ENCODE measurements at places on chromosomes 13 and 19.

DNA sequence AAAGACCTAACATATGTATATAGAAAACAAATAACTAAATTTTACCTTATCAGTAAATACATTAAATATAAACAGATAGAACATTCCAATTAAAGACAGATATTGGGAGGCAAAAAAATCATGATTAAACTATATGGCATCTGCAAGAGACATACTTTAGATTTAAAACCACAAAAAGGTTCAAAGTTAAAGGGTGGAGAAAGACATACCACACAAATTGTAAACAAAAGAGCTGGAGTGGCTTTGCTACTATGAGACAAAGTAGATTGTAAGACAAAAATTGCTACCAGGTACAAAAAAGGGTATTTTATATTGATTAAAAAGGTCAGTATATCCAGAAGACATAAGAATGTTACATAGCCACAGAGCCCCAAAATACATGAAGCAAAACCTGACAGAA, 200.2 kb downstream of the KCNRG start:
- DNase-seq, result no peak

- no peak for DNase-seq
Measured at GRCh38 chr19:38100589-38100988, 123.4 kb downstream of the DPF1 start.

- no peak for DNase-seq
Measured at GRCh38 chr13:49348751-49349150, 95.1 kb downstream of the CAB39L start.

DNA sequence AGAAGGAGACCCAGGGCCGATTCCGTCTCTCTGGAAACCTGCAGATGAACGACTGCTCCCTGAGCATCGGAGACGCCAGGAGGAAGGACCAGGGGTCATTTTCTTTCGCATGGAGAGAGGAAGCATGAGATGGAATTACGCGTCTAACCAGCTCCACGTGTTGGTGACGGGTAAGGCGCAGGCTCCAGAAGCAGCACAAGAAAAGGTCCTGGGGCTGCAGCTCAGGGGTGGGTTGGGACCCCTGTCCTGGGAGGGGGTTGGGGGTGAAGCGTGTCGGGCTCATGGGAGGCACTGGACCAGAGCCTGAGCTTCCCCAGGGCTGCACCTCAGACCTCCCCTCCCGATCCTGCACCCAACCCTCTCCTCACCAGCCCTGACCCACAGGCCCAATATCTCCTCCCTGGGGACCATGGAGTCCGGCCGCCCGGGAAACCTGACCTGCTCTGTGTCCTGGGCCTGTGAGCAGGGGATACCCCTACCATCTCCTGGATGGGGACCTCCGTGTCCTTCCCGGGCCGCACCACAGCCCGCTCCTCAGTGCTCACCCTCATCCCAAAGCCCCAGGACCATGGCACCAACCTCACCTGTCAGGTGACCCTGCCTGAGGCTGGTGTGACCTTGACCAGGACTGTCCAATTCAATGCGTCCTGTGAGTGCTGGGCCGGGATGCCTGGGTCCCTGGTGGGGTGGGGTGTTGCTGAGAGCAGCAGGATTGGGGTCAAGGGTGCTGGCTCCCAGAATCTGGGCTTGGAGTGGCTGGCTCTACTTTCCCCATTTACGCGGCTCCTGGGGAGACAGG, 39.6 kb upstream of the CD33 start:
- no peak for DNase-seq

- DNase-seq, result no peak
Measured at GRCh38 chr19:35363001-35363590, 4.8 kb downstream of the FFAR3 start.

DNA sequence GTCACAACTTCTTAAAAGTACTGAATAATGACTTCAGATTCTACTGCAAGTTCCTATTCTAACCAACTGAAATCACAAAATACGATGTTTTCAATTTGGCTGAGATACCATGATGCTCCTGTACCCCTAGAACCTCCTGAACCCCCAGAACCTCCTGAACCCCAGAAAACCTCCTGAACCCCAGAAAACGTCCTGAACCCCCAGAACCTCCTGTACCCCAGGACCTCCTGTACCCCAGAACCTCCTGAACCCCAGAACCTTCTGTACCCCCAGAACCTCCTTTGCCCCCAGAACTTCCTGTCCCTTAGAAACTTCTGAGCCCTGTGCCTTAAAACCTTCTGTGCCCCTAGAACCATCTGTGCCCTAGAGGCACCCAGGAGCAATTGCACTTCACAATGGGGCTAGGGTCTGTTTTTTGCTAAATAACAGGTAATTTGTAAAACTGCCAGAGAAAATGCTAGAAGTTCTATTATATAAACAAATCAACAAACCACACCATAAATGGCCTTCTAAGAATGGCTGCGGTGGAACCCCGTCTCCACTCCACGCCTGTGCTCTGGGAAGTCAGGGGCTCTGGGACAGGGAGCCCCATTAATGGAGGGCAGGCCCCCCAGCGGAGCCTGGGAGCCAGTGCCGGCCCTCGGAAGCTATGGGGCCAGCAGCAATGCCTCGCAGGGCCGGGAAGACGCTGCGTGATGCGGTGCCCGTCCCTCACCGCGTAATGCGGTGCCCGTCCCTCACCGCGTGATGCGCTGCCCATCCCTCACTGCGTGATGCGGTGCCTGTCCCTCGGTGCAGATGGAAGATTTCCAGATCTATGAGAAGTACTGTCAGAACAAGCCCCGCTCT, 21.3 kb upstream of the F7 start:
- no peak for DNase-seq

GRCh38 chr13:25432691-25433090, 60.9 kb downstream of the ATP8A2 start:
- DNase-seq, result no peak

GRCh38 chr13:113489171-113489548, 1.4 kb downstream of the DCUN1D2 start:
- DNase-seq, result no peak

DNA sequence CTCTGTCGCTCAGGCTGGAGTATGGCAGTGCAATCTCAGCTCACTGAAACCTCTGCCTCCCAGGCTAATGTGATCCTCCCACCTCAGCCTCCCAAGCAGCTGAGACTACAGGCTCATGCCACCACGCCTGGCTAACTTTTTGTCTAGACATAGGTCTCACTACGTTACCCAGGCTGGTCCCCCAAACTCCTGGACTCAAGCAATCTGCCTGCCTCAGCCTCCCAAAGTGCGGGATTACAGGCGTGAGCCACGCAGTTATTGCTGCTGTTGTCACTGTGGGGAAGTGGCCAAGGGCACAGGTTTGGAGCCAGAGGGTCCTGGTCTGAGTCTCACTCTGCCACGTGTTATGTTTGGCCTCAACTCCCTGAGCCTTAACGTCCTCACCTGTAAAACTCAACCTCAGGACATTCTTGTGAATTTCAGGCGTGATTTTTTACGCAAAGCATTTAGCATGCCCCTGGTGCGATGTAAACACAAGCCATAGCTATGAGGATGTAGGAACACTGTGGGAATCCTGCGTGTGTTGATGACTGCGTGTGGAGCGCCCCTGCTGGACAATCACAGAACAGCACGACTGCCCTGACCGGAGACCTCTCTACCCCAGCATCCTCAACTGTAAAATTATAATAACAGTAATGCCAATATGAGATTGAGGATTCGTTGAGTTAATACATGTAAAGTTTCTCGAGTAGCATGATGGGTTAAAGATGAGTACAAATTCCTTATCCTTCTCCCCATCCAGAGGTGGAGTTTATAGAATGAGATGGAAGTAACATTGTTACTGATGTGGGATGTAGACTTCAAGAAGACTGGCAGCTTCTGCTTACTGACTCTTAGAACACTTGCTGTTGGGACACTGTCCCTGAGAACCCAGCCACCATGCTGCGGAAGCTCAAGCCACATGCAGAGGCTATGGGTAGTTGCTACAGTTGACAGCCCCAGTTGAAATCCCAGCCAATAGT, 41.8 kb upstream of the PNMA8B start:
- no peak for DNase-seq

GRCh38 chr13:111261326-111261725, 59.1 kb upstream of the TEX29 start:
- no peak for DNase-seq

Data from epithelial cell of prostate (primary cell).